ENCODE measurements at places on chromosomes 4 and X. TPM values are rescaled to one million over a fixed set of nuclear protein-coding genes. Genes with fewer than 3 reads are reported as not detected.

DNA sequence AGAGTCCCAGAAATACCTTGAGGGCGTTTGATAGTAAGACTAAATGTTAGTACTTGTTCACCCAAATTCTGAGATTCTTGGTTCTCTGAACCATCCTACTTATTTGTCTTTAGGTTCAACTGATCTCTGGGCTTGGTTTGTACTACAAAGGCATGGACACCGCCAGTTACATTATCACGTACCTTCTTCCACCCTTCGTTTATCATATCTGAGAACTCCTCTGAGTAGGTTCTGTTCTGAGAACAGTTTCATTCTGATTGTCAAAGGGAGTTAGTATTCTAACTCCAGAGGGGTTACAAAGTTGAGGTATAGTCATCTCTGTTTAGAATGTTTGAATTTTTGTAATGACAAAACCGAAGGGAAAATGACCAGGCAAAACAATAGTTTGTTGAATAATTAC is 19.3 kb downstream of the ZFX start:
- no peak for DNase-seq

DNA sequence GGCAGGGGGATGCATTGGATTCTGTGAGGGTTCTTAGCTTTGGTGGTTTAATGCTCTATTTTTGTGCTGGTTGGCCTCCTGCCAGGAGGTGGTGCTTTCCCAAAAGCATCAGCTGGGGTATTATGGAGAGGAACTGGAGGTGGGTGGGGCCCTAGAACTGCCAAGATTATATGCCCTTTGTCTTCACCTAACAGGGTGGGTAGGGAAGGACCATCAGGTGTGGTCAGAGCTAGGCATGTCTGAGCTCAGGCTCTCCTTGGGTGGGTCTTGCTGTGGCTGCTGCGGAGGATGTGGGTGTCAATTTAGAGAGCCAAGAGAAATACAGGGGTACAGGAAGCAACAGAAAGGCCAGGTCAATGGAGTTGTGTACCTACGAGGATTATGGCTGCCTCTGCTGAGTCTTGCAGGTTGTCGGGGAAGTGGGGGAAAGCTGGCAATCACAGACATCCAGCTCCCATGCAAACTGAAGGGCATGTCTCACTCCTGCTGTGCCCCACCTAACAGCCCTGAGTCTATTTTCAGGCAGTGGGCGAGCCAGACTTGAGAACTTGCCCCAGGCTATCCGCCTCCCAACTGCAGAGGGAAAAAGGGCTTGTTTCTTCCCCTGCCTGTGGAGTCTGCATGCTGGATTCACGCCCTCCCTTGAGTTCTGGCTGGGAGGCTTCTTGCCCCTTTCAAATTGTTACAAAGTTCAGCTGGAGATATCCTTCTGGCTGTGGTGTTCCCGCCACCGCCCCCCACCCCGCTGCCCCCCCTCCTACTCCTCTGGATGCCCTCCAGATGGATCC is 212.0 kb downstream of the COMMD8 start:
- no peak for DNase-seq

Gene UGT2B7
- not detected for polyA plus RNA-seq

Gene DDX53
- not detected for polyA plus RNA-seq

All from AG04450 (cell line).